ENCODE measurements at places on chromosomes 2 and 18. TPM values are rescaled to one million over a fixed set of nuclear protein-coding genes. Genes with fewer than 3 reads are reported as not detected.

DNA sequence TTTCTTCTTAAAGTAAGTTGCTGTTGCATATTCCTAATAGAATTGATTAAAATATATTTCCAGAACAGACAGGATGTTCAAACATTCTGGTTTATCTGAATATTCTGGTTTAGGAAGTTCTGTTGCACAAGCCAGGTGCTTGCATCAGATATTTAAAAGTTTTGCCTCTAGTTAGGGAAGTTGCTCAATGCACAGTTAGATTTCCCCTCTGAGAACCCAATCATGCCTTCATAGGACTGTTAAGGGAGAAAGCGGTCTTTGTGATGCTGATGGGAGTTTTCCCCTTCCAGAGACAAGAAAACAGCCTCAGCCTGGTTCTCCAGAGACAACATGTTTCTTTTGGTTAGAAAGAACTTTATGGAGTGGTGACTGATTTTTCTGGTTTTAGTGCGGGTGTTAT lies 65.6 kb upstream of the REV1 start:
- DNase-seq = no peak

DNA sequence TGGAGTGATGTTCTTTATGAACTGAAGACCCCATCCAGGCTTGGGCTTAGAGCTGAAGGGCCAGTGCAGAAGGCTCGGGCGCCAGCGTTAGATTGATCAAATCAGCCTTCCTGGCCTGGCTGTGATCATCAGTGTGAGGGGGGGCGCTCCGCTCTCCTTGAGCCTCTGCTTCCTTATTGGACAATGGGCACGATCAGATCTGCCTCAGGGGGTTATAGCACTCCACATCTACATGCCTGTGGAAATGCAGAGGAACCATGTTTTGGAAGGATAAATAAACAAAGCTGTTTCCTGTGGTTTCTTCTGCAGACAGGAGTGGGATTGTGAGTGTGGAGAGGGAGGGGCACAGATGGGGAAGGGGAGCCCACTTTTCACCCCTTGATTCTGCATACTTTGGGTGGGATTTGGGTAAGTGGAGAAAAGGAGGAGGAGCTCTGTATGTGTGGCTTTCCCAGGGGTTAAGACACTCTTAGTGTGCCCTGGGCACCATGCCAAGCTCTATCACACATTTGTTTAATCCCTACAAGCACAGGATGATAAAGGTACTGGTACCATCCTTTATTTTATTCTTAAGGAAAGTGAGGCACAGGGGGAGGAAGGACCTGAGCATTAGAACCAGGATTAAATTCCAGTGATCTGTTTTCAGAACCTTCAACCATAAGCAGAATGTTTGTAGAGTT lies 150.5 kb downstream of the EN1 start:
- DNase-seq = no peak

DNA sequence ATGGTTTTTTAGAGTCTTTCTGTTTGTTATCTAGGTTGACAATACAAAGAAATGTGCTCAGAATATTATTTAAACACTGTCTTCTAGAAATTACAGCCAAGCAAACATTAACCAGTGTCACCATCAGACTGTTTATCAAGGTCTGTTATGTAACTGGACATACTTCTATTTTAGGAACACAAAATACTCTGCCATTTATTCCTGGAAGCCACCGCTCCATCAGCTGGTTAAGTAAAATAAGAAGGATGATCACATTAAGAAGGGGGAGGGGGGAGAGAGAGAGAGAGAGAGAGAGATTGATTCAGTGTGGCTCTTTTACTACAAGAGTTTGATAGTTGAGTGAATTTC lies 47.9 kb downstream of the MBP start:
- DNase-seq = no peak

The ITGA4 gene
- 0.74 TPM for total RNA-seq
